ENCODE measurements at places on chromosomes 1 and 21.

DNA sequence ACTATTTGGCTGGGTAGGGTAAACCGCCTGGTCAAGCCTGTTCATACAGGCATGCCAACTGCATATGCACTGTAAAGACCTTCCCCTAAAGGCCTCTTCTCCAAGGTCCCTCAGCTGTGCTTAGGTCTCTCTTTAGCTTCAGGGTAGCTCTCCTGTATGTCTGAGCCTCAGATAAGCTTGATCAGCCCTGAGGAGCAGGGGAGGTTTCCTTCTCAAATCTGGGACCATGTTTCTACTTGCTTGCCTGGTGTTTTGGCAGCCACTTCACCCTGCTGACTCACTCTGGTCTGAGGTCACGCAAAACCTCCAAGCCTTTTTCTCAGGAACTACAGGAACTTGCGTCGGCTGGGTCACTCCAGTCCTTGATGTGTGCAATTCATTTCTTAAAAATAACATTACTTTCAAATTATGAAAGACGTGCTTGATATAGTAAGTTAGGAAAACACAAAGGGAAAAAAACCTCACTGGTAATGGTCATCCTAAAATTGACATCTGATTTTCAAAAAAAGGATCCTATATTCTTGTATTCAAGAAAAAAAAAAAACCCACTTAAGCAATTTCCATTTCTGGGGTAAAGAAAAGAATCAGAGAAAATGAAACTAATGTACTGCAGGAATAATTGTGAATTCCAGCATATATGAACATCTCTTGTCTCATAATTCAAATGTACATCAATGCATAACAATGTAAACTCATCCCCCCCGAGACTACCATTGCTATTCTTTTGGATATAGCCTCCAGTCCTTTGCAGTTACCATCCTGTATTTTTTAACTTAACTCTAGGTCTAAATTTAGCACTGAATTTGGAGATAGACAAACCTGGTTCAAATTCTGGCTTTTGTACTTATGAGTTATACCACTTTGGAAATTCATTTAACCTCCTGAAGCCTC lies 24.8 kb upstream of the RNF19B start:
- DNase-seq, result peak; percentile 61

GRCh38 chr1:110785055-110785454 lies 87.9 kb upstream of the CD53 start:
- DNase-seq, result no peak

- peak; percentile 38 for DNase-seq
Measured at GRCh38 chr1:109240158-109241152, 8.9 kb upstream of the CELSR2 start.

DNA sequence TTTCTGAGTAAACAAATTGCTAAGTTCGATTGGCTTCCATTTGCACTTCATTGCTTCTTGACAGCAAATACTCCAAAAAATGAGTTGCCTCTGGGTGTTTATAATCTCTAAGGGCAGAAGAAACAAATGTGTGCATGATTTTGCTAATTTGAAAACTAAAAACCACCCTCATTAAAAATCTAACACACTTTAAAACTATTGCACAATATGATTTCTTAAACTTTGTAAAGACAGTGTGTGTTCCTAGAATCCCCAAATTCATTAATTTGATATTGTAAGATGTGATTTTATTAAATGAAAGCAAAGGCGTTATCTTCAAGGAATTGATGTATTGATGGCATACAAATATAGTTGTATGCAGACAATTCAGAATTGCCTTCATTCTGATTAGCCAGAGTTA lies 350.9 kb downstream of the OLFM3 start:
- DNase-seq, result no peak

DNA sequence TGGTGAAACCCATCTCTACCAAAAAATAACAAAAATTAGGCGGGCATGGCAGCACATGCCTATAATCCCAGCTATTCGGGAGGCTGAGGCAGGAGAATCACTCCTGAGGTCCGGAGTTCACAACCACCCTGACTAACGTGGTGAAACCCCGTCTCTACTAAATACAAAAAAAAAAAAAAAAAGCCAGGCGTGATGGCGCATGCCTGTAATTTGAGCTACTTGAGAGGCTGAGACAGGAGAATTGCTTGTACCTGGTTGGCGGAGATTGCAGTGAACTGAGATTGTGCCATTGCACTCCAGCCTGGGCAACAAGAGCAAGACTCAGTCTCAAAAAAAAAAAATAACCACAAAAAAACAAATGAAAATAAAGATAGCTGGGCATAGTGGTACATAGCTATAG lies 42.3 kb downstream of the CC2D1B start:
- DNase-seq, result no peak

DNA sequence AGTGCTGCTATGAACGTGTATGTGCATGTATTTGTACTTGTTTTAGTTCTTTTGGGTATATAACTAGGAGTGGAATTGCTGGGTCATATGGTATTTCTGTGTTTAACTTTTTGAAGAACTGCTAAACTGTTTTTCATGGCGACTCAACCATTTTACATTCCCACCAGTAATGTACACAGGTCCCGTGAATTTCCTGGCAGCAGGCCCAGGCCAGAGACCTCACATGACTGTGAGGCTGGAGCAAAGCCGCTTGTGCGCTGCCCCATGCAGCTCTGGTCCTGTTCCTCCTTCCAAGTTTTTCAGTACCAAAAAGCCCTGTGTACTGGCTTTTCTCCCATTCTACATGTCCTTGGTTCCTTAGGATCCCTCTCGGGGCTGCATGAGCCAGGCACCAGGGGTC lies 29.6 kb downstream of the ACOT11 start:
- DNase-seq, result peak; percentile 63

- DNase-seq, result no peak
Measured at GRCh38 chr1:240100371-240100934, 8.8 kb downstream of the FMN2 start.

GRCh38 chr1:31957701-31958674 lies 19.8 kb upstream of the PTP4A2 start:
- peak; percentile 73 for DNase-seq

DNA sequence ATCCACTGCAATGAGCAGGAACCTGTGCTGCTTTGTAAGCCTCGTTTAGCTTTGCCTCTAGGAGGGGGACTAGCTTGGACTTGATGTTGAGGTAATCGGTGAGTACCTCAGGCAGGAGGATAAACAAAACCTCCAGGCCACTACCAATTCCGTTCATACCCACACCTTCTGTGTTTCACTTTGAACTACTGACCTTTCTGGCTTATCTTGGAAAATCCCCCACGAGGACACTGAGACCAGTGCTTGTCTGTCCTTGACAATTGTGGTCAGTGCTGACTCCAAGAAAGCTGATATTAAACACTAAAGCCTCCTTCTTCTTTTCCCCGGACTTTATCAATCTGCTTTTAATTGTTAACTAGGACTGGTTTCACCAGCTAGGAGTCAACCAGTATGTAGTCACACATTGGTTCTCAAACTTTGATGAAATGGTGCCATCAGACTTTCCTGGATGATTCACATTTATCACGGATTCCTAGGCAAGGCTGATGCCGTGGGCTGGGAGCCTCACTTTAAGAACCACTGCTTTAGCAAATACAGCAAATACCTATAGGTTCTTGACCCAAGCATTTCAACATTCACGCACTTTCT lies 52.7 kb downstream of the TGFB2 start:
- DNase-seq, result no peak

- DNase-seq, result peak; percentile 92
Measured at GRCh38 chr1:207644852-207645634, at the start of gene CR1L. CR1L (plus strand) TSS chr1:207645133; CDS start chr1:207645234, 101 bp downstream.

DNA sequence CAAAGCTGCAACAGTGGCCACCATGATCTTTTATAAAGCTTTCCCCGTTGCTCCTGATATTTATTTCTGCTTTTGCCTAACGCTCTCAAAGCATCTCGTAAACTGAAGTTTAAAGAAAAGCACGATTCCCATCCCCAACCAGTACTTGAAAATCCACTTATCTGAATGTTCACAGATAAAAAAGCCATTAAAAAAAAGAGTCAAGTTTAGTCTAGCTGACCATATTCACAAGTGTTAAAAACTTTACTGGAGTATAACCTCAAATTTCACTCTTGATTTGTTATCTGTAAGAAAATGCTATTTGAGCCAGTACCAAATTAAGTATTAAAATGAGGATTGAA lies 34.6 kb upstream of the SLC45A3 start:
- no peak for DNase-seq

DNA sequence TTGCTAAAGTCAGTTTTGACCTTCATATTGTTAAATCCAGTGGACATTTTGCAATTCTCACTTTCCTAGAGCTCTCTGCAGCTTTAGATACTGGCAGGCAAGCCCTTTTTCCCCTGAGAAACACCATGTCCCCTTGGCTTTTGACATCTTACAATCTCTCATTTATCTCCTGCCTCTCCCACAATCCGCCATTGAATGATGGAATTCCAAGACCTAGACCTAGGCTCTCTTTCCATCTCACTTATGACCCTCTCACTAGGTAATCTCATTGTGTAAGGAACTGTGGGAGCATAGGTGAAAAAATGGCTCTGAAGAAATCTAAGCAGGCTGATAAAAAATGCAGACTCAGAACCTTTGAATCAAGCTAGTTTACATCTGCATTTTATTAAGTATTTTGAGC lies 2.0 kb downstream of the KYAT3 start:
- no peak for DNase-seq

GRCh38 chr1:110125810-110126209 lies 13.6 kb downstream of the UBL4B start:
- DNase-seq, result no peak

DNA sequence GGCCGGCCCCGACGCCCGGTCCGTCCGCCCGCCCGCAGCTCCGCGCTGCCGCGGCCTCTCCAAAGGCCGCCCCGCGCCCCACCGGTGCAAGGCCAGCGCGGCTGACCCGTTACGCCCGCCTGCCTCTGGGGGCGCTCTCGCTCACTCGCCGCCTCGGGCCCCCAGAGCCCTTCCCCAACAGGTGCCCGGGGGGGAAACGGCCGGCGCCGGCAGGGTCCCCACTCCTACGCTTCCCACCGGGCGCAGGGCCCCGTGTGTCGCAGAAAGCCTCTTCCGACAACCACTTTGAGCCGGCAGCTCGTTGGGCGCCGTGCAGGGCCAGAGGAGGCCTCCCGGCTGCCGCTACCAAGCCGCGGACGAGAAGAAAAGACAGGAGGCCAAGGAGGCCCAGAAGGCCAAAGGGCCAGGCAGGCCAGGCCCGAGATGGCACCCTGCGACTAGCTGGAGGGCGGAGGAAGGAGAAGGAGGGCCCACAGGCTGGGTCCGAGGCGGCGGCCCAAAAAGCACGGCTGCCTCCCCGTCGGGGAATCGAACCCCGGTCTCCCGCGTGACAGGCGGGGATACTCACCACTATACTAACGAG lies 64.9 kb upstream of the FCGR2A start:
- DNase-seq, result peak; percentile 75

DNA sequence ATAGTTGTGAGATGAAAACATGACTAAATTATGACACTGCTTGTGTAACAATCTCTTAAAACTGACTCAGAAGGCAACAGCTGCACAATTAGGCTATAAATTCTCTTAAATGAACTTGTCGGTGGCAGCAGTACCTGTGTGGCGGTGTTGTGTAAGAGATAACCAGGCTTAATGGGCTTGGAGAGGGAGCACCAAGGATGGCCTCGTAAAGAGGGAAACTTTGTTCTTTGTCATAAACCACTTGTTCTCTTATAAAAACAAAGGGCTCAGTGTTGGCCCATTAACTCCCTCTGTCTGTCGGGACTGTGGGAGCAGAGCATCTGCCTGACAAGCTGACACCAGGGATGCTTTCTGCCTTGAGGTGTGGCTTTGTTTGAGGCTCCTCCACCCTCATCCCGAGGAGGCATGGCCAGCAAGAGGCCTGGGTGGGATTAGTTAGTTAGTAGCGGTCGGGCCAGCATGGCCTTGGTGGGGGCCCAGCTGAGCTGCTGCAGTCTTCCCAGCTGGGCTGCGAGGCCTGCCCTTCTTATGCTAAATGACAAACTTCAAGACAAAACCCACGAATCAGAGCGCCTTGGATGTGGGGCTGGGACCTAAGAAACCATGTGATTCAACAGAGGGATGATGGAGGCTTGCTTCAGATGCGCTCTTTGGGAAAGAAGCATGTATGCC lies 171.4 kb downstream of the CAMTA1 start:
- no peak for DNase-seq

- DNase-seq, result peak; percentile 88
Measured at GRCh38 chr21:42467140-42467983, 28.7 kb downstream of the RSPH1 start.

DNA sequence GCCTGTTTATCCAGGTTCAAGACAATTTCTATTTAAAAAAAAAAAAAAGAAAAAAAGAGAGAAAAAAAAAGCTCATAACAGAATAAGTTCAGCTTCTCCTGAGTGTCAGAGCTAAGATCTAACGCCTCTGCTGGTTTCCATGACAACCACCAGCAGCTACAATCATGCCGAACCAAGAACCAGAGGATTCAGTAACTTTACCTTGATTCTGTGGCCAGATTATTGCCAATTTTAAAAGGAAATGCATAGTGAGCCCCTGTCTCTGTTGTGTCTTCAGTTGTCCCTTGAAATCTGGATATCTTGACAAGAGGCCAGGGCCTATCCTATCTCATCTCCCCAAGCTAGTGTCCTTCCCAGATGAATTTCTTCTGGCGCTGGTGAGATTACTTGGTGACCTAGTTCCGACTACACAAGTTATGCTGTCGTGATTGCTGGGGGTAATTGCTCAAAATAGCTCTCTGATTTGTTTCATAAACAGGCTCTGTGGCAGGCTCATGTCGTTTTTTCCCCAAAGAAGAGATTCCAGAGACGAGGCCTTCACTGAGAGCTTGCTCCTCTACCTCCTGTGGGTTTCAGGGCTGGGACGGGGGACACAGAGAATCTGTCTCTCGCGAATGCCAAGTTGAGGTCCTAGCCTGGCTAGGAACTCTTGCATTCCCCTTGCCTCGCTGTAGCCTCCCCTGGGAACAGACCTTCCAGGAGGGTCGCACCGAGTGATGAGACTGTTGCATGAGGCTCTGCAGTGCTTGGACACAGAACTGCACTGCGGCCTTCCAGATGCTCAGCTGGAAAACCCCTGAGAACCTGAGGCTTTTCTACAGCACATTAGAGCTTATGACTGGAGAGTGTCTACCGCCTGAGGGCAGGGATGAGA lies 32.4 kb upstream of the SCCPDH start:
- no peak for DNase-seq

DNA sequence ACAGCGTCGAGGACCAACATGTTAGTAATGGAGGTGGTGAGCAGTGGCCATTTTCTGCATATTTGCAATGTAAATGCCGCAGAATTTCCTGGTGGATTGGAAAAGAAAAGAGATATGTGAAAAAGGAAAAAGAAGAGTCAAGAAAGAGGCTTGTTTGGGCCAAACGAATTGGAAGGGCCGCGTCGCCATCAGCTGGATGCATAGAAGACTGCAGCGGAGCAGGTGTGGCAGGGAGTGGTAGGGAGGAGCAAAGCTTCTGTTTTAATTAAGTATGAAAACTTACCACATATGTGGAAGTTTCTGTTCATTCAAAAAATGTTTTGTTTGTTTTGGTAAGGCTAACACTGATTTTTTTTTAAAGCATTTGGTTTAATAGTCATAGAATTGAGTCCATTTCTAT lies 690.7 kb downstream of the NCAM2 start:
- no peak for DNase-seq
